IMR-90 (cell line): ENCODE measurements at places on chromosomes 1 and 21. TPM values are rescaled to one million over a fixed set of nuclear protein-coding genes. Genes with fewer than 3 reads are reported as not detected.

The SLAMF9 gene
- 0.27 and 0.67 TPM in 2 replicates for polyA plus RNA-seq

The G0S2 gene
- polyA plus RNA-seq = 0.36 and 0.53 TPM in 2 replicates

DNA sequence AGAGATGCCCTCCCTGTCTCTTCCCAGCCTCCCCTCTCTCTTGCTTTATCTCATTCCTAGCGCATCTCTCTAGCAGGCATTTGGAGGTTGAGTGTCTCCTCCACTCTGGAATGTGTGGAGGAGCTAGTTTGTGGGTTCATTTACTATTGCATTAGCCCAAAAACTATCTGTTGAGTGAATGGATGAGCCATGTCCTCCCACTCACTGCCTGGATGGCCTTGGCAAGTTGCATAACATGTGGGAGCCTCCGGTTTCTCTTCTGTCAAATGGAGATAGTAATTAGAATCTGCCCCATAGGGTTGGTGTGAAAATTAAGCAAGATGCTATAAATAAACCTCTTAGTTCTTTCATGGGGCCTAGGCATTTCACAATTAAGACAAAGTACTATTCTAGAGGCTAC lies 181.8 kb downstream of the KAZN start:
- no peaks in the 10 kb centered on the region for H3K4me1 ChIP-seq
- H3K36me3 ChIP-seq = no peaks in the 10 kb centered on the region

- no peaks in the 10 kb centered on the region for H3K4me1 ChIP-seq
- H3K4me3 ChIP-seq = no peak overlapping the region
- H3K27ac ChIP-seq = no peak overlapping the region
- H3K27me3 ChIP-seq = peaks cover 8% of the 10 kb centered on the region
- no peak for DNase-seq
- H3K36me3 ChIP-seq = no peaks in the 10 kb centered on the region
These were observed 7.6 kb downstream of the GPA33 start for GRCh38 chr1:167082511-167083027.
